ENCODE measurements at places on chromosomes 16 and 17.

DNA sequence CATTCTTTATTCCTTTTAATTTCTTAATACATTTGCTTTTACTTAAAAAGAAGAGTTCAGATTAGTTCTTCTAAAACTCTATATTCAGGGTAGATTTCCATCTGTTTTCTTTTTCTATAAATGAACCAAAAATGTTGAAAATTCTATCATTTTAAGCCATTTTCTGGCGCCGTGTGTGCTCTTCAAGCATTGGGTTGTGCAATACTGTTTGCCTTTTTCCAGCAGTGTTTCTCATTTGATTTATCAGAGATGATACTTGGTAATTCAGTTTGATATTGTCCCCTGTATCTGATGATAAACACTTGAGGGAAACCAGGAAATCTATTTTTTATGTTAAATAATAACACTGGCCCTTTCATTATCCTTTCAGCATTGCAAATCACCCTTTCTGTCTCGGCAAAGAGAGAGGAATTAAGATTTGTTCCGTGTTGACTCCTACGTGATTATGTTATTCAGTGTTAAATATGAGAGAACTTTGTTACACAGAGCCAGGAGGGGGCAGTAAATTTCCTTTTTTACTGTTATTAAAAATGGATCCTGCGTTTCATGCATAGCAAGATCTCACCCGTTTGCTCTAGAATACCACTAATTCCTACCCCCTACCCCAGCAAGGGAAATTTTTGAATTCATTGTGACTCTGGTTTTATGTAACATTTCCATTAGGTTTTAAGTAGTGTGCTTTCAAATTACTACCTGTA lies 606.9 kb upstream of the RBFOX1 start:
- no peak for DNase-seq

DNA sequence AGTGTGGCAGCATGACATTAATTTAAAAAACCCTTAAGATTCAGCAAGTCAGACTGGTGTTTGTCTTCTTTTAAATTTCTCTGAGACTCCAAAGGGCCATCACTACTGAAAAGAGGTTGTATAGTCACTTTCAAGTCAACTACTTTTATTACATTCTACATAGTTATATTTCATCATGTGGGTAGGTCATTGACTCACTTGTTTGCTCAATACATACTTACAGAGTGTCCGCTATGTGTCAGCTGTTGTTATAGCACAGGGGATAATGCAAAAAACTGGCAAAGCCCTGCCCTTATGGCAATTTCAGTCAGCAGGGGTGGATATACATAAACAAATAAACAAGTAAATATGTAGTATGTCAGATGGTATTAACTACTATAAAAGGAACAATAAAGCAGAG lies 2.5 kb upstream of the MYH4 start:
- no peak for DNase-seq

DNA sequence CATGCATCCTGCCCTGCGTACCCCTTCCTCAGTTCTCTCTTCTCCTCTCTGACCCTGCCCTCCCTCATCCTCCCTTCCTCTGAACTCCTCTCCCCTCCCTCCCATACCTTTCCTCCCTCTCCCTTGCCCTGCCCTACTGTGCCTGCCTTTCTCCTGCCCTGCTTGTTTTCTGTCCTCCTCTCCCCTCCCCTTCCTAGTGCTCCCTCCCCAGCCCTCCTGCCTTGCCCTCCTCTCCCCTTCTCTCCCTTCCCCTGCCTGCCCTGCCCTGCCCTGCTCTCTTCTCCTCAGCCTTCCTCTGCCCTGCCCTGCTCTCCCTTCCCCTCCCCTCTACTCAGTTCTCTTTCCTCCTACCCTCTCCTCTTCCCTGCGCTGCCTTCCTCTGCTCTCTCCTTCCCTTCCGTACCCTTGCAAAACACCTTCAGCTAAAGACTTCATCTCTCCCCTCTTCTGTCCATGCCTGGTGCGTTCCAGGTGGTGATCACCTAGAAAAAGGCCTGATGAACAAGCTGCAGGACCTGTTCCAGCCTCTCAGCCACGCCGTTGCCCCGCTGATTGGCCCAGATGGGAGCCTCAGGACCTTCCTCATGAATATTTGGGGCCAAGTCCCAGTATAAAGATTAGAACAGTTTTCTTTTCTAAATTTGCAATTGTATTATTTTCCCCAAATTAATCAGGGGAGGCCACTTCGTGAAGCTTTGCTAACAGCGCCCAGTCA lies 290.5 kb downstream of the CPPED1 start:
- no peak for DNase-seq

DNA sequence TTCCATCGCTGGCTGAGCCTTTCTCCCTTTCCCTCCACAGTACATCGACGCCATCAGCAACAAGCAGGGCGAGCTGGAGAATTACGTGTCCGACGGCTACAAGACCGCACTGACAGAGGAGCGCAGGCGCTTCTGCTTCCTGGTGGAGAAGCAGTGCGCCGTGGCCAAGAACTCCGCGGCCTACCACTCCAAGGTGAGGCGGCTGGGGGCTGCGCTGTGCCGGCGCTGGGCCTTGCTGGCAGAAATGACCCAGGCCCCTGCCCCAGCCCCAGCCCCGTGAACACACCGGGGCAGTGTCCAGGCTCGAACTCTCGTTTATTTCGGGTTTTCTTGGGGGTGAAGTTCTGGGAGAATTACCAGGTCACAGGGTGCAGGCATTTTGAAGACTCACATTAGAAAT lies 64.9 kb downstream of the BAIAP2 start:
- DNase-seq, result no peak

DNA sequence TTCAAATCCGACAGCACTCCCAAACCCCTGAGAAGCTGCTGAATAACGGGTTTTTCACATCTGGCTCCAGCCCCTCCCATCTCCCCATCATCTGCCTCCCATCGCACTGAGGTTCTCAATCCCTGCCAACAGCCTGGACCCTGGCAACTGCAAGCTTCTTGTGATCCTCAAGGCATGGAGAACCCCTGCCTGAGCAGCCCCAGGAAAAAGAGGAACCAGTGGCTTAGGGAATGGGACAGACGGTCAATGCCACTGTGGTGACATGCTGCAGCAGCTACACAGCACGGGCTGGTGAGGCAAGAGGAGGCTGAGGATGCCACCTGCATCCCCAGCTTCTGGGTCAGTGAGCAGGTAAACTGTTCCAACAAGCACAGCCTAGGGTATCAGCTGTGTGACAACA lies 3.3 kb upstream of the MBTPS1 start:
- DNase-seq, result no peak

GRCh38 chr17:57107498-57108101 lies 22.6 kb downstream of the AKAP1 start:
- DNase-seq, result no peak

DNA sequence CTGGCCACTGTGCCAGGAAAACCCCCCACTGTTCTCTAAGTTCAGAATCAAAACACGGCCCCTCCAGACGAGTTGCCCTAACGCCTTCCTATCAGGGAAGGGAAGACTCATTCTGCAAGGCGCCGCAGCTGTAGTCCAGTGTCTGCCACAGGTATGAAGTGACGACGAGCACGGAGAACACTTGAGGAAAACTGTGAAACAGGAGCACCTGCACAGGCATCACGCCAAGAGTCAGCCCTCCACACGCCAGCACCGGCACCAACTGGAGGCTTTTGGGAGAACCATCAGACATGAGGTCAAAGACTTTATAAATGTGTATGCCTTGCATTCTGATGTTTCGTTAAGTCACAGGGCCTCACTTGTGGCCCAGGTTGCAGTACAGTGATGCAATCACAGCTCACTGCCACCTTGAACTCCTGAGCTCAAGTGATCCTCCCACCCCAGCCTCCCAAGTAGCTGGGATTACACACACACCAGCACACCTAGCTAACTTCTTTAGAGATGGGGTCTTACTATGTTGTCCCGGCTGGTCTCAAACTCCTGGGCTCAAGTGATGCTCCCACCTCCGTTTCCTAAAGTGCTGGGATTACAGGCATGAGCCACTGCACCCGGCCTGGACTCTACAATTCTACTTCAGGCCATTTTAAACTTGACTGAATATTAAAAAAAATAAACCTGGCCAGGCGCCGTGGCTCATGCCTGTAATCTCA lies 22.9 kb downstream of the KLHDC4 start:
- no peak for DNase-seq

- DNase-seq, result no peak
Measured at GRCh38 chr16:62711797-62712196, 675.6 kb upstream of the CDH8 start.

- DNase-seq, result no peak
Measured at GRCh38 chr16:6019490-6019991, 921.9 kb upstream of the EEF2KMT start.

- no peak for DNase-seq
Measured at GRCh38 chr16:51629576-51629975, 478.5 kb upstream of the SALL1 start.

- DNase-seq, result no peak
Measured at GRCh38 chr17:67433248-67433924, 56.3 kb downstream of the PITPNC1 start.

- DNase-seq, result no peak
Measured at GRCh38 chr16:20906341-20907255, 6.0 kb downstream of the LYRM1 start.
